Placental epithelial cell (primary cell): ENCODE measurements at places on chromosomes 12 and 14. TPM values are rescaled to one million over a fixed set of nuclear protein-coding genes. Genes with fewer than 3 reads are reported as not detected.

GPR65 gene
- not detected in 2 replicates for total RNA-seq

RXYLT1 gene
- 11.8 and 24.1 TPM in 2 replicates for total RNA-seq

CLEC1A gene
- total RNA-seq: 32.2 and 37.5 TPM in 2 replicates

SIRT4 gene
- total RNA-seq: 0.98 and 3.5 TPM in 2 replicates

ESPL1 gene
- 7.7 and 9.8 TPM in 2 replicates for total RNA-seq

SPTSSA gene
- total RNA-seq: 17.5 and 19.6 TPM in 2 replicates

ZDHHC22 gene
- total RNA-seq: not detected in 2 replicates

GPRC5A gene
- total RNA-seq: 34.2 and 41.6 TPM in 2 replicates

OTX2 gene
- not detected in 2 replicates for total RNA-seq

ABCD2 gene
- not detected in 2 replicates for total RNA-seq

TPPP2 gene
- total RNA-seq: not detected in 2 replicates
